ENCODE measurements at places on chromosomes 16 and 17.

GRCh38 chr16:2160915-2161551 is 5.5 kb downstream of the TRAF7 start:
- DNase-seq: no peak

GRCh38 chr17:77439189-77440018 is 298.6 kb downstream of the SEC14L1 start:
- no peak for DNase-seq

DNA sequence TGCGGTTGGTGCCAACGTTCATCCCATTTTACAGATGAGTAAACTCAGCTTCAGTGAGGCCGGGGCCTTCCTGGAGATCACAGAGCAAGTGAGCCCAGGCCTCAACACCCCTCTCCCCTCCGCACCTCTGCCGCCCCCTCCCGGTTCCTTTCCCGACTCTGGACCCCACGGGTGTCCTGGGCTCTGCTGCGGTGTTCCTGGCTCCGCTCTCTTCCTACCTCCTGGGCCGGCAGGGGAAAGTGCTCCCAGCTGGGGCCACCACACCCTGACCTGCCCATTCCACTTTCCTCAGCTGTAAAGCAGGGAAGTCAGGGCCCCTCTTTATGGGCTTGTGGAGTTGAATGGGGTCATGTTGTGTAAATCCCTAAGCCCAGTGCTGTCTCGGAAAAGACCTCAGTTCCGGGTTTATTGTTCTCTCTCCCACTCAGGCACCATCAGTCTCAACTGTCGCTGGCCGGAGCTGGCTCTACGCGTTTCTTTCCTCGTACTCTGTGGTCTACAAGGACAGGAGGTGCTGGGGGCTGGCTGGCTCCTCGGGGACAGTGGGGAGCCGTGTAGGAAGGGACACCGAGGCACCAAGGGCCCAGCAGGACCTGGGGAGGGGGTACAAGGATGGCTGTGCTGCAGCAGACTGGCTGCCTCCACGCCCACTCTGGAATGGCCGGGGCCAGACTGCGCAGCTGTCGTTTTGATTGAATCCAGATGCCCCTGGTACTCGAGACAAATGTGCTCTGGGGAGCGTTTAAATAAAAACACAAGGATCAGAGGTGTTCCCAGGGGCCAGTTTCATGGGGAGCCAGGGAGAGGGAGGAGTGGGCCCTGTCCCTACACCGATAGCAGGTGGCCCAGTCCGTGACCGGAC is 21.7 kb upstream of the ACSF3 start:
- DNase-seq: no peak

DNA sequence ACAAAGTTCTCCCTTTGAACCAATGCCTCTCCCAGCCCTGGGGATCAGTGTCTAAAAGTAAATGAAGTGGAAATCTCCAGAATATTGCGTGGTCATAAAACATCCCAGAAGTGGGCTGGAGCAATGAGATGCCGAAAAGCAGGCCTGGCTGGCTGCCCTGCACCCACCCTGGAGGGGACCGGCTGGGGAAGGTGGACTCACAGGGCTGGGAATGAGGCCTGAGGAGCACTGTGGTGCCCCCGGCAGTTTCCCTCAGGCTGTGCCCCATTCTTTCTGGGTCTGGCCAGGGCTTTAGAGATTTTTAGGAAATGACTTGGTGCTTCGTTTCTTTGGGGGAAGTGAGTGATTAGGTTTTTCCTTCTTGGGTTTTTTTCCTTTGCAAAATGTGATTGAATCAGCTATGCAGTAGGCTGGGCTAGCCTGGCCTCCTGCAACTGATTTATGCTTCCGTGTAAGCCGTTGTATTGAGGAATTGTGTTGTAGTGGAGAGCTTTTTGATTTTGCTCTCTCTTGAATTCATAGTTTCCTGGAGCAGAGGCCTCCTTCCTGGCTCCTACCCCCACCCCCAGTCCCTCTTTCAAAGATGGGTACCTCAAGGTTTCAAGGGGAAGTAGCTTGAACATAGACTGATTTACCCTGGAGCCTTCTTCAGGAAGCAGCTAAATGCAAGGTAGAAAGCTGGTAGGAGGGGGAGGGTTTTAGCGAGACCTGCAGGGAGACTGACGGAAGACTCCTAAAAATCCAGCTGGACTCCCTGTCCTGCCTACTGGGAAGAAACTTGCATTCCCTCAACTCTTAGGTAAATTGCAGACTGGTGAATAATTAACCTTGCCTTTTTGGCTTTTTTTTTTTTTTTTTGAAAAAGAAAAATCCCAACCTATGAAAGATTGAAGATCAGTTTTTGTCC is 170.2 kb downstream of the RAB11FIP4 start:
- DNase-seq: no peak

DNA sequence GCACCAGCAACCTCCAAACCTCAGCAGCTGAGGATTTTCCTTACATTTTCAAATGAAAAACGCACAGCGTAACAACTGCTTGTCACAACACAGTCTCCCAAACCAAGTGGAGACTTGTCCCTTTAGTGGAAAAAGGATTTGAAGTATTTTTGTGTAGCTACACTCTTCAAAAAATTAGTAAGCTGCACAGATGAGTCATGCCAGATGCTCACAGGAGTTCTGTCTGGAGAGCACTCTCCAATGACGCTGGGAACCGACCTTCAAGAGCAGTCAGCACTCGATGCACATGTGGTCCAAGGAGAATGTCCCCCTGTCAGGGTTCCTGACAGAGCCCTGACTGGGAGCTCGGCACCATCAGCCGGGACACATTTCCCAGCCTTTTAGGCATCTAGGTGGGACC is 39.8 kb downstream of the MAP1LC3B start:
- no peak for DNase-seq

DNA sequence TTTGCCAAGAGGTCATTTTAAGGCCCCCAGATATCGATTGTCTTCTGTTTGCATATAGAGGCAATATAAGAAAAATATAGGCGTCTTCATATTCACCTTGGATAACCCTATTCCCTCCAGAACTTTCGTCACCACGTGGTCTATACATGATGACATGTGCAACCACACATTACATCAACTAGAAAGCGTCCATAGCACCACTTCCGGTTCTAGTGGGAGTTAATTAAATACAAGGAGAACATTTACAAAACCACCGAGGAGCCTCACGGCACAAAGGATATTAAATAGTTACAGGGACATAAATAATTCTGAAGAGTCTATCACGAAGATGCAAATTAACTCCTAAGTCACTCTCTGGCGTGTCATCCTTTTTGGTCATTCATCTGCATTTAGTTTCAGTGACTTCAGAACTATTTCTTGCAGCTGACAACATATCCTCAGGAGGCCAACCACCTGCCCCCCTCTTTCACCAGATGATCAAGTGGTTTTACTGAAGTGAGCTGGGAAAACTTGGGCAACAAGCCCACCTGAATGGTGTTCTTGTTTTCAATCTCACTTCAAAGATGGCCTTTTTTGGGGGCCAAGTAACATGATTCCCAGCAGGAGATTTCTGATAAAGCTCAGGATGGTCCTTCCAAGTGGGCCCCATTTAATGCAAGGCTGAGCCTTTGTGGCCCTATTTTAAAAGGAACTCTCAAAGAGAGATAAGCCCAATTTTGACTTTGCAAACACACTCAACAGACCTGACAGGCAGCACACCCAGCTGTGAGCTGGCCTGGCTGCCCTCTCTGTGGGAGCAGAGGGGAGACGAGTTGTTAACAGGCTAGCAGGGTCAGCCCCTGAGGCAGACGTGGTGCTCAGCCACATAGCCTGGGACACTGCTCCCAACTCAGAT is 15.3 kb downstream of the CMTM3 start:
- DNase-seq: no peak

DNA sequence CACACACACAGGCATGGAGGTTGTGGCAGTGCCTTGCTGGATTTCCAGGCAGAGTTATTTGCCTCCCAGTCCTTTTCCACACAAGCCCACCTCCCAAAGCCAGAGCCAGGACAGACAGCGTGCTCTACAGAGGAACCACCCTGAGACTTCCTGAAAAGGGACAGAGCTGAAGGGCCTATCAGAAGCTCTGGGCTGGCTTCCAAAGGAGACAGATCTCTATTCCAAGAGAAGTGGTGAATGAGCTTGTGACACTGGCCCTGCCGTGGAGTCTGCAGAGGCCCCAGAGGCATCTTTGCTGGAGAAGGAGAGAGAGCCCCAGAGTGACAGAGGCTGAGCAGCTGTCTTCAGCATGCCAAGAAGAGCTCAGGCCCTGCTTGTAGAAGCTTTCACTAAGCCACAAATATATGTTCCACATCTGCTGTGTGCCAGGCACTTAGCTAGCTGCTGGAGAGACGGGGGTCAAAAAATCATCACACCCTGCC is 8.3 kb upstream of the LPCAT2 start:
- DNase-seq: no peak

DNA sequence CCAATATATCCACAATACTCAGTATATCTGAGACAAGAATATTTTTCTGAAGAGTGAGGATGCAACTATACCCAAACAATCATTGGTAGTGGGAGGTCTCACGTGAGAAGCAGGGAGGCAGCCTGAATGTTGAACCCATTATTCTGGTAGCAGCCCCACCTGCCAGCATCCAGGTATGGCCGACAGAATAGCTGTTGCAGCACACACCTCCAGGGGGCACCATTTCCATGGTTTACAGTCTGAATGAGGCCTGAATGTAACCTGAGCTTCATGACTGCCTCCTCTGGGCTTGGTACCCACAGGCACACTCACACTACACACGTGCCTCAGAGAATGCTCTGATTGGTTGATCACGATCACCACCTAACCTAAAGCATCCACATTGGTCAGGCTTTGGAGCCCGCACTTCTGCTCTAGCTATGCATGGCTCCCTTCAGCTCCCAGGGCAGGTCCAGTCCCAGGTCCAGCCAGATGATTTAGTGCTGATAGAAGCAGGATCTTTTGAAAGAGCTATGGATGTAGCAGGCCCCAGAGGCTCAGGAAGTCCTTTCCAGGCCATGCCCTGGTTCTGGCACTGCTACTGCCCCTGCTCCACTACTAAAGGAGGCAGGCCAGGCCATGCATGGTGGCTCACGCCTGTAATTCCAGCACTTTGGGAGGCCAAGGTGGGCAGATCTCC is 11.0 kb upstream of the CBFB start:
- DNase-seq: peak; percentile 91

GRCh38 chr17:51595826-51596398 is 335.6 kb downstream of the UTP18 start:
- no peak for DNase-seq

- DNase-seq: peak; percentile 23
Measured at GRCh38 chr16:2163211-2163881, 7.8 kb downstream of the TRAF7 start.

DNA sequence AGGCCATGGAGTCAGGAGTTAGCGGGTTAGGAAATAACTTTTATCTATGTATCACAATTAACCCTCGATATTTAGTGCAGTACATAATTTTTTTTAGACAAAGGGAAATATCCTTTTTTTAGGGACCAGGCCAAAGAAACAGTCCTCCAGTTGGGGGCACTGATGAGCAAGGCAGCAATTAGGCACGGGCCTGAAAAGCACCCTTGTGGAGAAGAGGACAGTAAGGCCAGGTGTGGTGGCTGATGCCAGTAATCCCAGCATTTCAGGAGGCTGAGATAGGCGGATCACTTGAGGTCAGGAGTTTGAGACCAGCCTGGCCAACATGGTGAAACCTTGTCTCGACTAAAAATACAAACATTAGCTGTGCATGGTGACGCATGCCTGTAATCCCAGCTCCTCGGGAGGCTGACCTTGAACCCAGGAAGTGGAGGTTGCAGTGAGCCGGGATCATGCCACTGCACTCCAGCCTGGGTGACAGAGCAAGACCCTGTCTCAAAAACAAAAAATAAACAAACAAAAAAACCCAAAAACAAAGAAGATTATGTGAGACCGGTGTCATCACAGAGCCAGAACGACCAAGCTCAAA is 158.3 kb upstream of the NOL11 start:
- DNase-seq: no peak

- DNase-seq: no peak
Measured at GRCh38 chr17:66943484-66943883, 21.0 kb upstream of the CACNG4 start.

- no peak for DNase-seq
Measured at GRCh38 chr17:15019158-15019557, 246.0 kb downstream of the PMP22 start.

DNA sequence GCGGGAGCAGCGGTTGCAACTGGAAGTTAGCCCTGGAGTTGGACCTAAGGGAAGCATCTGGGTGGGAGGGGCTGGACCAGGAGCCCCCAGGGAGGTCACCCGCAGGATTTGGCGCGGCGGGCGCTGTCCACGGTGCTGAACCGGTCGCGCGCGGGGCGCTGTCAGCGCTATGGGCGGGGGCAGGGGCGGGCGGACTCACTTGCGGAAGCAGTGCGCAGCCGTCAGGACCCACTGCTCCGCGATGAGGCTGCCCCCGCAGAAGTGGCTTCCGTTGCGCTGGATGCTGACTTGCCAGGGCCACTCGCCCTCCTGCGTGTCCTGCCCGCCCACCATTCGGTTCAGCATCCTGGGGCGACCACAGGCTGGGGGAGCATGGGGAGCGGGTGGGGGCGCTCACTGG is 4.5 kb downstream of the PRSS27 start:
- peak; percentile 84 for DNase-seq

- no peak for DNase-seq
Measured at GRCh38 chr16:12600536-12601256, 203.0 kb downstream of the CPPED1 start.

GRCh38 chr17:13492737-13493122 is 109.0 kb downstream of the HS3ST3A1 start:
- DNase-seq: no peak

DNA sequence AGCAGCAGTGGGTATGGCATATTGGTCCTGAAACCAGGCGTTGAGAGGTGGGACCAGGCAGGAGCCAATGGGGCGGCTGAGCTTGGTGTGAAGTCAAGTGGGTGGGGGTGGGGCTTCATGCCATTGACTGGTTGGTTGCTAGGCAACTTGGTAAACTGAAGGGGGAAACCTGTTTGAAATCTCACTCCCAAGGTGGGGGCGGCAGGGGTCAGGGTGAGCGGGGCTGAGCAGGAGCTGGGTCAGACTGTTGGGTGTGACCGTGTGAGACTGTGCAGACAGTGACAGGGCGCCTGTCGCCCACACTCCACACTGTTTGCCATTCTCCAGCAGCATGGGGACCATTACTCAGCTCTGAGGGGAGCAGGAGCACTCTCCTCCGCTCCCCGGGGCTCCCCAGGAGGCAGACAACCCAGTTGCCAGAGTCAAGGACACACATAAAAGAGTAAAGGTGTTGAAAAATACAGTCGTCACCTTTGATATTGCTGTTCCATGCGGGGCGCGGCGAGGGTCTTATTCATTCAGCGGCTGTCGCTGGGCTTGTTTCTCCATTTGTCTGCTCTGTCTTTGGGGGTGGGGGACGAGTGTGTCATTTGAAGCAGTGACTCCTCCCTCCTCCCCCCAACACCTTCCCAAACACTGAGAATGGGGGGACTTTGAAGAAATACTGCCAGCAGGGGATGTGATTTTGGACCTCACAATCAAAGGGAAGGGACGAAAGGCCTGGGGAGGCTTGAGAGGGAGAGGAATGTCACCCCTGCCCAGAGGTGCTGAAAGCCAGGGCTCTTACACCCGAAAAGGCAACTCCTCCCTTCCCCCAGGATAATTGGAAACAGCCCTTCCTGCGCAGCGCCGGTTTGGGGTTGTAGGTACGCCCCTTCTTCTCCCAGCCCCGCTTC is 1.2 kb upstream of the EFNB3 start:
- peak; percentile 29 for DNase-seq

- no peak for DNase-seq
Measured at GRCh38 chr17:74856112-74856511, 3.6 kb downstream of the GRIN2C start.

GRCh38 chr16:27284865-27285675 is 16.5 kb upstream of the NSMCE1 start:
- no peak for DNase-seq

Measured in CD4-positive, alpha-beta T cell treated with Interleukin-1 beta for 1 hour (primary cell).